ENCODE measurements at places on chromosomes 5 and 9.

GRCh38 chr9:90915693-90916092 lies 114.1 kb downstream of the SYK start:
- DNase-seq: no peak

- no peak for DNase-seq
Measured at GRCh38 chr5:136749016-136749415, 383.7 kb upstream of the TRPC7 start.

GRCh38 chr5:52469420-52469819 lies 318.3 kb upstream of the ITGA1 start:
- DNase-seq: no peak

DNA sequence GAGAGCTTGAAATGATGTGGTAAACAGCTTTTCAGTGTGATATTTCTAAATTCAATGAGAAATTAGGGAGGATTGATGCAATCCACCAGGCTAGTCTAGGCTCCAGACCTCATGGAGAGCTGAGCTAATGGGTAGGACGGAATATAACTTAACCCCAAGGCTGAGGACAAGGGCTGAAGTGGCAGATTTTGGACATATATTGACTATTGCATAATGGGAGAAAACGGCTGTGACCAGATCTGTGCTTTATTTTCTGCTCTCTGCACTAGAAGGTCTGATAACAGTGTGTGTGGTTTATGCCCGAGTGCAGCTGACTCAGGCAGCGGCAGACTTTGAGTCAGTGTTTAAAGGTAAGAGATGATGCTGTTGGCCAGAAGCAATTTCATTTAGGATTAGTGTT lies 70.6 kb downstream of the ACTBL2 start:
- no peak for DNase-seq

DNA sequence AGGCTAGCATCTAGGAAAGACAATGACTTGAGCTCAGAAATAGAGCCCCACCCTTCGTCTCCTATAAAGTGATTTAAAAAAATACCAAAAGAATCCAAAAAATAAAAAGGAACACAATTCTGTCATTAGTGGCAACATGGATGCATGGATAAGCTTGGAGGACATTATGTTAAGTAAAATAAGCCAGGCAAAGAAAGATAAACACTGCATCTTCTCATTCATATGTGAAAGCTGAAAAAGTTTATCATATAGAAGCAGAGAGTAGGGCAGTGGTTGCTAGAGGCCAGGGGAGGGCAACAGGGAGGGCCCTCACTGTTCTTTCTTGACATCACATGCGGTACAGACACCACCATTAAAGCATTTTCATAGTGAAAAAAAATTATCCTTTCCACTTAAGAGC lies 220.9 kb upstream of the TRPC7 start:
- DNase-seq: no peak

GRCh38 chr9:34098307-34098706 lies 28.2 kb downstream of the DCAF12 start:
- DNase-seq: no peak

DNA sequence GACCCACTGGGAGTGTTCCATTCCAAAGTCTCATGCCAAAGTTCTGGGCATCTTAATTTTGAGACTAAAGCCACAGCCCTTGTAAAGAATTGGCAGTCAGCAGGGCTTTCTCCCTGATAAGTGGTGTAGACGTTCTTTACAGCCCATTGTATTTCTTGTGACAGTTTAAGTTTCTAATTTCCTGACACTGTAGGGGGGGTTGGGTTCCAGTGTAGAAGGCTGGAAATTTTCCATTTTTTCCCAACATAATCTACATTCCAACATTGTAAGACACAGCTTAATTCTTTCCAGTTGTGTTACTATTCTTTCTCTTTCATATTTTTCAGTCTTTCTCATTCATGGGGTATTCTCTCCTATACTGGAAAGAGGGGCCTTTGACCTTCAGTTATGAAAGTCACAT lies 121.1 kb downstream of the FBXL7 start:
- no peak for DNase-seq

- DNase-seq: no peak
Measured at GRCh38 chr5:102341681-102342288, 45.7 kb upstream of the SLCO4C1 start.

DNA sequence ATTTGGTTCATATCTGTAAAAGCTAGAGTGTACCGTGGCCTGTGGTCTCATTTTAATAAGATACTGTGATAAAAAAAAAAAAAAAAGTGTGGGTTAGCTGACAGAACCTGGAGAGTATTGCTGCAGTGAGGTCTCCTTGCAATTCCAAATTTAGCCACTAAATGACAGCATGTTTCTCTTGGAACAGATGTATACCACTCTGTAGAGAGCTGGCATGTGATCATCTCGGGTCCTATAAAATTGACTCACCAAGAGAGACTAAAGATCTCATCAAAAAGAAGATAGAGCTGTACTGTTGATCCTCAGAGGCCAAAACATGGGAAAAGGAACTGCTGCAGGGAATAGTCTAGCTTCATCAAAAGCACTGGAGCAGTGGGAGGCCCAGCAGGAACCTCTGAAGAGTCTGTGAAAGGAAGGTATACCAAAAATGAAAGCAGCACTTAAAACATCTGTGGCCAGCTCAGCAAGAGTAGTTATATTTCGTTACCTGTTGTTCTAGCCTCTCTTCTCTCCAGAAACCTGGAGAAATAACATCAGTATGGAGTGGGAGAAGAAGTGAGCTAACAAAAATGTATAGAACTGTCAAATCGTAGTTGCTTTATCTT lies 826.8 kb downstream of the EFNA5 start:
- no peak for DNase-seq

- no peak for DNase-seq
Measured at GRCh38 chr9:120692901-120693699, 21.2 kb downstream of the MEGF9 start.

- no peak for DNase-seq
Measured at GRCh38 chr5:177547736-177548135, 6.6 kb downstream of the FAM193B start.

- DNase-seq: peak; percentile 71
Measured at GRCh38 chr5:81971111-81971711, 612 bp upstream of the ATG10 start.

DNA sequence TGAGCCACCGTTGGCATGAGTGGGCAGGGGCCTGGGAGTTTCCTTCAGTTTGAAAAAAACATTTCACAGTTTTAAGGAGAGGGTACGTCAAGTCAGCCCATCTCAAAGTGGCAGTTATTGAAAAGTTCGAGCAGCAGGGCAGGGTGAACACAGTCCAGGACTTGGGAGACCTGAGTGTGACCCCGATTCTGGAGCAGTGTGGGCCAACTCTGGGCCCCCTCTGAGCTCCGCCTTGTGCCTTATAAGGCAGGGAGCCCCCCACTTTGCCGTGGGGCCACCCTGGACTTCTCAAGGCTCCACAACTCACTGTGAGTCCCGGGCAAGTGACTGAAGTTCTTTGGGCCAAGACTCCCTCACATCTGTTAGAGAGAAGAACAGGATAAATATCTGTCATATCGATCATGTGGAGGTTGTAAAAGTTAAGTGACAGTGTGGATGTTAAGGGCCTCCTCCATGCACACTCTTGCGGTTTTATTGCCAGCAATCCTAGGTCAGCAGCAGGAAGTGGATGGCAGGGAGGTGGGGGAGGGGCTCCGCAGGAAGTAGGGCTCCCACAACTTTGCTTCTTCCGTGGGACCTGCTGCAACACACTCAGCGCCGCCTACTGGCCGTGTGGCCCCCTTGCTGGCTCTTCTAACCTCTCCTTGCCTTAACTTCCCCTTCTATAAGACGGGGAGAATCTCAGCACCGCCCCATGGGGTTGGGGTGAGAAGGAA lies 38.4 kb downstream of the HRH2 start:
- DNase-seq: peak; percentile 62

GRCh38 chr5:26148569-26149107 lies 889.7 kb downstream of the CDH9 start:
- no peak for DNase-seq

- no peak for DNase-seq
Measured at GRCh38 chr9:102642651-102643050, 352.5 kb upstream of the CYLC2 start.

GRCh38 chr9:116992865-116993264 lies 305.8 kb downstream of the TRIM32 start:
- no peak for DNase-seq

Measured in T-cell (primary cell).